Gastrocnemius medialis (tissue), 4 donors: ENCODE measurements at places on chromosomes 4 and X. TPM values are rescaled to one million over a fixed set of nuclear protein-coding genes. Genes with fewer than 3 reads are reported as not detected.

GRCh38 chrX:48626401-48627298 is 29.4 kb downstream of the WDR13 start:
- no peaks in the 10 kb centered on the region for H3K36me3 ChIP-seq
- H3K4me3 ChIP-seq: no peak overlapping the region
- no peak for DNase-seq
- H3K27me3 ChIP-seq: no peaks in the 10 kb centered on the region
- no peaks in the 10 kb centered on the region for H3K4me1 ChIP-seq

DNA sequence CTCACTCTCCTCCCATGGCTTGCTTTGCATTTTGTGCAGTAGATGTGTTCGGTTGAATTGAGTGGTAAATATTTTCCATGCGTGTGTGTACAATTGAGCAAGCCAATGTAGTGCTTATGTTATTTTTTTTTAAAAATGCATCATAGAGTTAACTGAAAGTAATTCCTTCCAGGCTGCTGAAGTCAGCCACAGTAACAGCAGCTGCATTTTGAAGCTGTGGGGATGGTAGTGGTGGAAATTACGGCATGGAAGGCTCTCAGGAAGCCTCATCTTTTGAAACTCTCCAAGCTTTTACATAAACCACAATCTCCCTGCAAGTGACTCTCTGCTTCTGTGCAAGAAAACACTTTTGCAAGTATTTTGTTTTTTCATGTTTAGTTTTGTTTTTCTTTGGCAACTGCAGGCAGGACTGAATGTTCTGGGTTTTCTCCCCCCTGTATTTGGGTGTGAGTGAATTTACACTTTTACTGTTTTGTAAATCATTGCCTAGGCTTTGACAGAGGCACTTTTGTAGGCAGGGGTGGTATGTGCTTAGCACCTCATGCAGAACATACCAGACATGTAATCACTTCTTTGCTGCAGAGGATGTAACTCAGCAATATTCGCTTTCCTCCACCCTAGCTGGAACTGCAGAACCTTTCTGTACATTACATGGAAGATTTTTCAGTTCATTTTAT is 56.2 kb downstream of the LRRC66 start:
- no peaks in the 10 kb centered on the region for H3K4me1 ChIP-seq
- DNase-seq: no peak
- H3K27ac ChIP-seq: no peak overlapping the region
- no peak overlapping the region for H3K4me3 ChIP-seq

- H3K4me3 ChIP-seq: no peak overlapping the region
- DNase-seq: peak; percentile 23
Observed at GRCh38 chr4:156931267-156931666, 40.3 kb downstream of the PDGFC start.

- no peak for DNase-seq
- H3K4me3 ChIP-seq: no peak overlapping the region
- H3K36me3 ChIP-seq: no peaks in the 10 kb centered on the region
Observed at GRCh38 chr4:106132045-106132444, 184.0 kb downstream of the TBCK start.

GRCh38 chr4:71356924-71357663 is 18.3 kb downstream of the SLC4A4 start:
- H3K36me3 ChIP-seq: no peaks in the 10 kb centered on the region
- no peak for DNase-seq
- H3K27ac ChIP-seq: no peak overlapping the region
- no peaks in the 10 kb centered on the region for H3K4me1 ChIP-seq
- no peaks in the 10 kb centered on the region for H3K27me3 ChIP-seq

DNA sequence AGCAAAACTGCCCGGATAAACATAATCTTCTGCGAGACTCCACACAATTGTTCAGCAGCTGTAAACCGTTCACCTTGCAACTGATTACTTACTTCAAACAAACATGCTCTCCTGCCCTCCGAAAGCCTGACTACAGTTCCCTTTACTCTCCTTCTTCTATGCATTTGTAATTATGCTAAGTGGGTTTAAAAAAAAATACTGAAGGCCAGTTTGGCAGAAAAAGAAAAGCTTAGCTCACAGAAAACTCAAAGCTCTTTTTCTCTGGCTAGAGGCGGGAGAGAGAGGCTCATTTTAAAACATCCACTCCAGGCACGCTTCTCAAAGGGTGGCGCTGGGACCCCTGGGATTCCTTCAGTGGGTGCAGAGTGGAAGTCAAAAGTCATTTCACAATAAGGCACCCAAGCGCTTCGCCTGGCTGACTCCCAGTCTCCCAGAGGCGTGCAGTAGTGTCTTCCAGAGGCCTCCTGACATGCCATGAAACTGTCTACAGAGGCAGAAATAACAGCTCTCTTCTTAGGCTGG is 1.9 kb downstream of the DHRSX start:
- peak; percentile 56 for DNase-seq
- peaks cover 23% of the 10 kb centered on the region for H3K4me1 ChIP-seq
- no peaks in the 10 kb centered on the region for H3K27me3 ChIP-seq
- peak overlapping the region; percentile 69 for H3K4me3 ChIP-seq
- no peaks in the 10 kb centered on the region for H3K36me3 ChIP-seq

- H3K27me3 ChIP-seq: no peaks in the 10 kb centered on the region
- H3K36me3 ChIP-seq: no peaks in the 10 kb centered on the region
- H3K27ac ChIP-seq: no peak overlapping the region
- H3K4me3 ChIP-seq: no peak overlapping the region
- no peak for DNase-seq
Observed at GRCh38 chr4:167383291-167383690, 149.0 kb upstream of the SPOCK3 start.

- H3K4me1 ChIP-seq: no peaks in the 10 kb centered on the region
- no peak for DNase-seq
- peaks cover 2% of the 10 kb centered on the region for H3K27me3 ChIP-seq
Observed at GRCh38 chr4:56696056-56696455, 15.0 kb upstream of the HOPX start.

DNA sequence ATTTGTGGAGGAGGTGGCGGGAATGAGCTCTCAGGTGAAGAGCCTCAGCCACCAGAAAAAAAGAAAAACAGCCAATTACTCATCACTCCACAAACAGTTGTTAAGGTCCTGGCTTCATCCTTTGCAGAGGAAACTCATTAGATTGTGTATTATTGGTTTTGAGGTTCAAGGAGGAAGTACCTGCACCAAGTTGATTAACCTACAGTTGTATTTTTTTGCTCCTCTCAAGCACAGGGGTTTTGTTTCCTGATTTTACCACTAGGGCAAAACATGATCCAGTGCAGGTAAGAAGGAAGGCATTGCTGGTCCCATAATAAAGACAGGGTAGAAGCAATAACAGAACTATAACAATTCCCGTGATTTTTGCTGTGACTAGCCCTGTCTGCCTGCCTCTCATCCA is 84.0 kb upstream of the QRFPR start:
- H3K27me3 ChIP-seq: no peaks in the 10 kb centered on the region
- no peaks in the 10 kb centered on the region for H3K4me1 ChIP-seq
- no peak for DNase-seq

DNA sequence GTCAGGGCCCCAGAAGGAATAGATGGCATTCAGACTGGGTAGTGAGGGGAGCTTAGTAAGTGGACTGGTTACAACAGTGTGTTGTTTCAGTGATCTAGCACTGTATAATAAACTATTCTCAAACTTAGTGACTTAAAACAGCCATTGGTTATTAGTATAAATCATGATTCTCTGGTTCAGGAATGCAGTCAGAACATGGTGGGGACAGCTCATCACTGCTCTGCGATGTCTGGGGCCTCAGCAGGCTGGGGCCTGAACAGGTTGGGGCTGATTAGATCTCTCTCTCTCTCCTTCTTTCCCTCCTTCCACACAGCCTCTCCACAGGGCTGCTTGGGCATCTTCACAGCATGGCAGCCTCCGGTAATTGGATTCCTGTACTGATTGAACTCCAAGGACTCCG is 160.4 kb downstream of the GATB start:
- DNase-seq: no peak
- no peaks in the 10 kb centered on the region for H3K4me1 ChIP-seq
- H3K36me3 ChIP-seq: no peaks in the 10 kb centered on the region
- H3K4me3 ChIP-seq: no peak overlapping the region
- no peak overlapping the region for H3K27ac ChIP-seq
- H3K27me3 ChIP-seq: no peaks in the 10 kb centered on the region

DNA sequence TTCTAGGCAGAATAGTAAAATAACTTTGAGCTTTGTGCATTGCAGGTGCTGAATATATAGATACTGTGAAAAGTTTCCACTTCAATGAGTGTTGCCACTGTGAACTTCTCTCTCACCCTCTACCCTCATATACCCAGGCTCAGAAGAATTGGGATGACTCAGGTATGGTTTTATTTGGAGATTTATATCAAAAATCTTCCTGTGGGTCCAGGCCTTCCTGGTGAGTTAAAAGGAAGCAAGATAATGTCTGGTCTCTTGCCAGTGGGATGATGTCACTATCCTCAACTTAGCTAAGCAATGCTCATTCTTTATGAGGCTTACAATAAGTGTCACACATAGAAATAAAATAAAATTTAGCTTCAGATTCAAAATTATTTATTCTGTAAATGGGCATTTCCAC is 153.3 kb upstream of the TENT5D start:
- H3K4me3 ChIP-seq: no peak overlapping the region
- no peaks in the 10 kb centered on the region for H3K4me1 ChIP-seq
- peaks cover 3% of the 10 kb centered on the region for H3K27me3 ChIP-seq

GRCh38 chr4:36638273-36638811 is 356.9 kb downstream of the DTHD1 start:
- no peak overlapping the region for H3K4me3 ChIP-seq
- no peaks in the 10 kb centered on the region for H3K4me1 ChIP-seq
- no peak overlapping the region for H3K27ac ChIP-seq

- no peak overlapping the region for H3K27ac ChIP-seq
- no peaks in the 10 kb centered on the region for H3K4me1 ChIP-seq
- no peak for DNase-seq
- H3K27me3 ChIP-seq: no peaks in the 10 kb centered on the region
- H3K36me3 ChIP-seq: no peaks in the 10 kb centered on the region
- no peak overlapping the region for H3K4me3 ChIP-seq
Observed at GRCh38 chr4:82491251-82491960, 61.0 kb downstream of the ENOPH1 start.

DNA sequence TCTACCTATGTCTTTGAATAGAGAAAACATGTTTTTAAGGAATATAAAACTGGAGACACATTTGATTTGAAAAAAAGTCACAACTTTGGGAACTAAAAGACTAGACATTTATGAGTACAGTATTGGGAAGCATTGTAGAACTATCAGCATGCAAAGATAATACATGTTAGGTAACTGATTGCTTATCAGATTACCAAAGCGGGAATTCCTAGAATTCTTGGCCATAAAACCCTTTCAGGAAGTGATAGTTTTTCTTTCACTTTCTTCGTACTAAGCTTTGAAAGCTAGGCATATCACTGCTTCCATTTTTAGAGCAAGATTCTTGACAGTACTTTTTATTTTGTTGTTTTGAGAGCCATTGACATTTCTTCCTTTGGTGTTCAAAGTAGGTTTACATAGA is 646.6 kb upstream of the PITX2 start:
- no peak for DNase-seq
- H3K36me3 ChIP-seq: no peaks in the 10 kb centered on the region
- peak overlapping the region; percentile 44 for H3K4me3 ChIP-seq
- H3K27me3 ChIP-seq: no peaks in the 10 kb centered on the region
- H3K4me1 ChIP-seq: peaks cover 16% of the 10 kb centered on the region

GRCh38 chrX:140157611-140158010 is 192.3 kb upstream of the CXorf66 start:
- no peak for DNase-seq
- no peaks in the 10 kb centered on the region for H3K27me3 ChIP-seq
- H3K27ac ChIP-seq: no peak overlapping the region
- H3K4me1 ChIP-seq: no peaks in the 10 kb centered on the region
- no peaks in the 10 kb centered on the region for H3K36me3 ChIP-seq

SCML1 gene
- 5.7 TPM for total RNA-seq

TIGD4 gene
- 0.23 TPM for total RNA-seq

DRD5 gene
- total RNA-seq: not detected

FAM53A gene
- total RNA-seq: 5.2 TPM

IL13RA2 gene
- total RNA-seq: 0.31 TPM

IDUA gene
- total RNA-seq: 3.1 TPM

PPP1R2C gene
- not detected for total RNA-seq

SPACA5 gene
- total RNA-seq: not detected

SYN1 gene
- 0.36 TPM for total RNA-seq

SULT1E1 gene
- total RNA-seq: not detected
